ENCODE measurements at places on chromosomes 7 and 10. TPM values are rescaled to one million over a fixed set of nuclear protein-coding genes. Genes with fewer than 3 reads are reported as not detected.

NAT16 gene
- 1.2 TPM for total RNA-seq

TMEM213 gene
- 4.6 TPM for total RNA-seq

KIAA1549 gene
- total RNA-seq: 3.4 TPM

NAPEPLD gene
- total RNA-seq: 18.8 TPM

AKR1C1 gene
- total RNA-seq: 11.8 TPM

ENO4 gene
- 0.72 TPM for total RNA-seq

OAT gene
- 114 TPM for total RNA-seq

SDK1 gene
- total RNA-seq: 7.9 TPM

SEMA3D gene
- 43.1 TPM for total RNA-seq

UPK3B gene
- total RNA-seq: not detected

LHPP gene
- total RNA-seq: 4.8 TPM

ZNF365 gene
- 6.3 TPM for total RNA-seq

HHEX gene
- 2.4 TPM for total RNA-seq

AOC1 gene
- total RNA-seq: 0.96 TPM

LIPM gene
- total RNA-seq: not detected

WNT8B gene
- total RNA-seq: 0.72 TPM

RBAK gene
- 26.0 TPM for total RNA-seq

COBL gene
- 5.3 TPM for total RNA-seq

ASB4 gene
- total RNA-seq: 2.2 TPM

ERVW-1 gene
- 5.5 TPM for total RNA-seq

STRA8 gene
- not detected for total RNA-seq

NUTM2A gene
- total RNA-seq: not detected

SHH gene
- 1.2 TPM for total RNA-seq

SVIL gene
- 122 TPM for total RNA-seq

DIP2C gene
- 24.8 TPM for total RNA-seq

PAPOLB gene
- total RNA-seq: 1.9 TPM

OLAH gene
- 13.2 TPM for total RNA-seq

OR2A7 gene
- total RNA-seq: not detected

LRRC18 gene
- total RNA-seq: 0.48 TPM

CALML5 gene
- not detected for total RNA-seq

KAZALD1 gene
- total RNA-seq: 11.8 TPM

CYP2W1 gene
- total RNA-seq: 39.2 TPM

LIPF gene
- 5.5 TPM for total RNA-seq

SFRP4 gene
- total RNA-seq: 3.4 TPM

RGR gene
- 2.2 TPM for total RNA-seq

OPN1SW gene
- not detected for total RNA-seq

RPEL1 gene
- total RNA-seq: 3.9 TPM

MRPS16 gene
- total RNA-seq: 24.3 TPM

ANKRD26 gene
- 8.9 TPM for total RNA-seq

KLF14 gene
- 0.48 TPM for total RNA-seq

CCDC146 gene
- 16.6 TPM for total RNA-seq

HOXA10 gene
- total RNA-seq: 14.2 TPM

SPDYE5 gene
- 4.8 TPM for total RNA-seq

CALCR gene
- 0.48 TPM for total RNA-seq

EGR2 gene
- 11.8 TPM for total RNA-seq

UNC5B gene
- 13.7 TPM for total RNA-seq

CSTF2T gene
- total RNA-seq: 26.0 TPM

CRYGN gene
- total RNA-seq: not detected

ANKRD30A gene
- total RNA-seq: 0.72 TPM

SPDYE11 gene
- total RNA-seq: 1.7 TPM

MLXIPL gene
- total RNA-seq: 1.7 TPM

IDI2 gene
- 1.9 TPM for total RNA-seq

PIP gene
- total RNA-seq: not detected

NKX2-3 gene
- not detected for total RNA-seq

CHPF2 gene
- 33.5 TPM for total RNA-seq

WEE2 gene
- 1.9 TPM for total RNA-seq

Data from umbilical cord (tissue), 2 donors.